ENCODE measurements at places on chromosomes 6 and 20.

DNA sequence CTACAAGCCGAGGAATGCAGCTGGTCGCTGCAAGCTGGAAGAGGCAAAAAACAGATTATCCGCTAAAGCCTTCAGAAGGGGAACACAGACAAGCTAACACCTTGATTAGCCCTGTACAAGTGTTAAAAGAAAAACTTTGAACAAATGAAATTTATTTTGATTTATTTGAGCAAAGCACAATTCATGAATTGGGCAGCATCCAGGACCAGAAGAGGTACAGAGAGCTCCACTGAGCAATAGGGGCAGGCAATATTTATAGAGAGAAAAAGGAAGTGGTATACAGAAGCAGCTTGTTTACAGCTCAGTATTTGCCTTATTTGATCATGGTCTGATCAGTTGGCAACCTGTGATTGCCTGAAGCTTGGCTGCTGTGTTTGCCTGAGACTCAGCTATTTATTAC, 17.6 kb downstream of the HLA-DOB start:
- no peak for DNase-seq

GRCh38 chr20:13684566-13685222, 46.0 kb upstream of the TASP1 start:
- DNase-seq, result no peak

- no peak for DNase-seq
These were observed 26.5 kb downstream of the NKAIN2 start for GRCh38 chr6:123830120-123830519.

- no peak for DNase-seq
These were observed 335.2 kb downstream of the CDC5L start for GRCh38 chr6:44722736-44723135.

DNA sequence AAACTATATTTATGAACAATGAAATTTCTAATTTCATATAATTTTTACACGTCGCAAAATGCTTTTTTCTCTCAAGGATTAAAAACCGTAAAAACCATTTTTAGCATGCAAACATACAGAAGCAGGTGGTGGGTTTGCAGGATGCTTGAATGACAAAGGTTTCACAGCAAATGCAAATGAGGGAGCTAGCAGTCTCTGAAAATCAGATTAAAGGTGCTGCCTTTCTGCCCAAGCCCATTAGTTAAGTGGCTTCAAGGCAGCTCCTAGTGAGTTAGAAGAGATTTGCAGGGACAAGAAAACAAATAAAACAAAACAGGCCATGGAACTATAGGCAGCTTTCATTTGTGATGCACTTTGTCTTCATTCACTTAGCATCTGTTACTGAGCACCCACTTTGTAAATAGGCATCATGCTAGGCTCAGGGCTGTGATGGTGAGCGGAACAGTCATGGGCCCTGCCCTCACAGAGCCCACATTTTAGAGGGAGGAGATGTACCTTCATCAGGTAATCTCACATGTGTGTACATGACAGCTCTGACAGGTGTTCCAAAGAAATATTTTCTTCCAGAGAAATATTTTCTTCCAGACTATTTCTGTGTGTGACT, 29.5 kb downstream of the NAPB start:
- DNase-seq, result no peak

All from hippocampal formation (tissue), 2 donors.